ENCODE measurements at places on chromosomes 7 and 10.

GRCh38 chr10:131698232-131698631, 202.6 kb upstream of the PPP2R2D start:
- no peak for DNase-seq

GRCh38 chr7:24609570-24609969, 36.3 kb downstream of the PALS2 start:
- no peak for DNase-seq

DNA sequence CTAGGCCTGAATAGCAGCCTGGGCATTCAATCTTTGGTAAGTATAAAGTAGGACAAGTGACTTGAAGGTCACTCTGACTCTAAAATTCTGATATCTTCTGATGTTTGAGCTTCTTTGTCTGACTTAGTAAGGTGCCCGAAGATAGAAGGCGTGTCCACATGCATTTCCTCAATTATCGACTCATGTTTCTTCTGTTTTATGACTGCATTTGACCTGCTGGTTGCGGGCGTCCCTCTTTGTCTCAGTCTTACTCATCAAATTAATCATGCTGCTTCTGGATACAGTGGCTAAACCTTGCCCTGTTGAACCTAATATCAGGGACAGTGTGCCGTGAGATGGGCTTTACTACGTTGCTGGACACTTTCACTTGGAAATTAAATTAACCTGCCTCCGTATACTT, 534.1 kb downstream of the SDK1 start:
- no peak for DNase-seq

DNA sequence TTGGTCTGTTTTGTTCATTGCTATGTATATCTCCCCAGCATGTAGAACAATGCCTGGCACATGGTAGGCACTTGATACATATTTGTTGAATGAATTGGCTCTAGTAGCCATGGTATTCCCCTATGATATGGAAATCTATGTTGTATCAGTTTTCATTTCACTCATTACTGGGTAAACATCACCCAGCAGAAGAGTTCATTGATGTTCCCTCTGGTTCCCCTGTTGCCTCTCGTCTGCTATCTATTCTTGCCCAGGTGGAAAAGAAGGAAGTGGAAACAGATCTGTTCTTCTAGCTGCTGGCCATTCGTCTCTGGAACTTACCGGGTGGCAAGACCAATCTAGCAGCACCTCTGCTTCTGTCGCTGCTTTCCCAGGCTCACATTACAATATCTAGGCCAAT, 71.5 kb downstream of the LRRC4 start:
- no peak for DNase-seq

DNA sequence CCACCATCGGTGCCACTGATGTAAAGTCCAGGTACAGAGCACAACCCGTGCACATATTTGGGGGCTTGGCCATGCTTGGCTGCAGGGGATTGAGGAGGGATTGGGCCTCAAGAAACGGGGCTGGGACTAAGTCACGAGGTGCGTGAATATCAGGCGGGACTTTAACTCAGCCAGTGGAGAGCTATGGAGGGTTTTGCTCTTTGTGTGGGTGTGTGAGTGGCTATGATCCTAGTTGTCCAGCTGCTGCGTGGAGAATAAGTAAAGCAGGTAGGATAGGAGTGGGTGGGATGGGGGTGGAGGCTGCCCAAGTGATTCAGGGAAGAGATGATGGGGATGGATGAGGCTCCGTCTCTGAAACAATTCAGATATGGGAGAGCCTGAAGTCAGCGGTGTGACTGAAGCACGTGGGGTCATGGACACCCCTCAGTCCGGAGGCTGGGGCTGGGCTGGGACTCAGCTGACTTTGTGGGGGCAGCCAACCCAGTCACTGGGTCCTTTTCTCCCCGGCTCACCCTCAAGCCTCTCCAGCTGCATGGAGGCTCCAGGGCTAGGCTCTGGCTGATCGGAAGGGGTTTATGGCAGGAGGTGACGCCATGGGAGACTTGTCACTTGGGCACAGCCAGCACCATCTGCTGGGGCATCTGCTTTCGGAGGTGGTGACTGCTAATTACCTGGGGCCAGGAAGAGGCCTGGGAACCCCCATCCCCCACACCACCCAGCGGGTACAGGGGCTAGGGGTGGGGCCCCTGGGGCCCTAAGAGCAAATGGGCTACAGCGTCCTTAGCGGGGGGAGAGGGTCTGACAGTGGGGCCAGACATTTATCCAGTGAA, 1.7 kb upstream of the LFNG start:
- DNase-seq = no peak

DNA sequence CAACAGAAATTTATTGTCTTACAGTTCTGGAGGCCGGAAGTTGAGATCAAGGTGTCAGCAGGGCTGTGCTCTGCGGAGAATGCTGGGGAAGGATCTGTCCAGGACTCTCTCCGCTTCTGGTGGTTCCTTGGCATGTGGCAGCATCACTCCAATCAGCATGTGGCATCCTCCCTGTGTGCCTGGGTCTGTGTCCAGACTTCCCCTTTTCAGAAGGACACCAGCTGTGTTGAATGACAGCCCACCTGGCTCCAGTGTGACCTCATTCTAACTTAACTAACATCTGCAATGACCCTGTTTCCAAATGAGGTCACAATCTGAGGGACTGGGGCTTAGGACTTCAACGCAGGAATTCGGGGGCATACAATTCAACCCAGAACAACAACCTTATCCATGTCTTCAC, 141.9 kb downstream of the BMS1 start:
- no peak for DNase-seq

GRCh38 chr10:113454341-113455061, 98.4 kb upstream of the HABP2 start:
- peak; percentile 5 for DNase-seq

DNA sequence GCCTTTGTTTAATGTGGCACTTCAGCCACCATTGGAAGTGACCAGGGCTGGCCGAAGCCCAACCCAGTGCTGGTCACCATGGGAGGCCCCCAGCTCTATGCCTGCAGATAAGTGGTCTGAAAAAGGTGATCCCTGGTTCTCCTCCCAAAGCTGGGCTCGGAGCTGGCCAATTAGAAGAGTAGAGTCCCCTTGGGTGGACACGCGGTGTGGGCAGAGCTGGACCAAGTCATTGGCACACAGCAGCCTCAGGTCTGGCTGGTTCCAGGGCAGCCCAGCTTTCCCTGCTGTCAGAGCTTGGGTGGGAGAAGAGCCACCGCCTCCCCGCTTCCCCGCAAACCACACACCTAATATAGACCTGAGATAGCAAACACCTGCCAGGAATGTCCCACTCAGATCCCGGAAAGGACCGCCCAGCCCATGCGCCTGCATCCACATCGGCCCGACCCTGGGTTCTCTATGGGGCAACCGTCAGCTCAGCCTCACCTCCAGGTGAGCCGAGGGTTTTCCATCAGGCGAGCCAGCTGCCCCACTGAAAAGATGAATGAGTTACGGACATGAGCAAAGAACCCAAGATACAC, 84.3 kb downstream of the TCERG1L start:
- no peak for DNase-seq

DNA sequence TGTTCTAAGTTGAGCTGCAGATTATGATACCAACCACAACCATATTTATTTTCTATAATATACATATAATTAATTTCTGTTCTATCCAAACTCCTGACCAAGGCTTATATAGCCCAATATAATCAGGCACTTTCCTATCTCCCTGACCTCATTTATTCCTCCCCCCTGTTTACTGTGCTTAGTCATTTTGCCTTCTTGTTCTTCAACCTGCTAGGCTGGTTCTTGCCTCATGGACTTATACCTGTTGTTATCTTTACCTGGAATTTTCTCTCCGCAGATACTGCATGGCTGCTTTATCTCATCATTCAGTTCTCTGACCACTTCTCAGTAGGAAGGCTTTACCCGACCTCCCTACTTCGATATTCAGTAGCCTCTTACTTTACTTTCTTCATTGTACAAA, 24.9 kb upstream of the FAM3C start:
- no peak for DNase-seq

- no peak for DNase-seq
Measured at GRCh38 chr10:118355234-118355633, 13.1 kb upstream of the FAM204A start.
